Renal cortex interstitium (tissue), 15 donors: ENCODE measurements at places on chromosomes 2 and 18. TPM values are rescaled to one million over a fixed set of nuclear protein-coding genes. Genes with fewer than 3 reads are reported as not detected.

- no peak for DNase-seq
These were observed 52.5 kb downstream of the USP40 start for GRCh38 chr2:233513953-233514655.

DNA sequence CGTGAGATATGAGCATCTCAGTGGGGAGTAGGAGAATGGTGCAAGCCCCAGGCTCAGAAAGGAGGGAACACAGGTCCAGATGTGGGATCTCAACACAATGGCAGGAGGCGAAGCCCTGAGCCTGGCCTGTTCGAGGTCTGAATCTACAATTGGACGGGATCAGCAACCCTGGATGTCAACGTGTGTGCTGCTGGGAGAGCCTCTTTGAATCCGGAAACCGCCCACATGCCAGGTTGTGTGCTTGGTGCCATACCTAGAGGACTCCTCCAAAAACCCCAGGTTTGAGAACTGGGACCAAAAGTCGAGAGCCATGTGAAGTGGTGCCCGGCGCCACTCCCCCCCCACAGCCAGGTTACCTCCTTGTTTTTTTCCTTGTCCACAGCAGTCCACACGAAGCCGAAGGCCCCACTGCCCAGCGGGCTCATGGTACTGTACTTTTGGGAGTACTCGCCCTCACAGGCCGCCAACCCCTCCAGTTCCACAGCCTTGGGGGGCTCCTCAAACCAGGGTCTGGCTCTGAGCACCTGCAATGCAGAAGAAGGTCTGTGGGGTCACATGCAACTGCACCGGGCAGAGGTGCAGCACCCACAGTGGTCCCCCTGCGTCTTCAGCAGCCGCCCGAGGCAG is 20.4 kb upstream of the MTERF4 start:
- DNase-seq, result no peak

GRCh38 chr18:35458677-35459441 is 38.9 kb downstream of the INO80C start:
- no peak for DNase-seq

Gene SETBP1
- polyA plus RNA-seq, result 34.2 TPM
